Sigmoid colon (tissue), 7 donors: ENCODE measurements at places on chromosomes 3 and 15. TPM values are rescaled to one million over a fixed set of nuclear protein-coding genes. Genes with fewer than 3 reads are reported as not detected.
A peak's percentile ranks its signal among the peaks of the same experiment; 100 is the strongest.

DNA sequence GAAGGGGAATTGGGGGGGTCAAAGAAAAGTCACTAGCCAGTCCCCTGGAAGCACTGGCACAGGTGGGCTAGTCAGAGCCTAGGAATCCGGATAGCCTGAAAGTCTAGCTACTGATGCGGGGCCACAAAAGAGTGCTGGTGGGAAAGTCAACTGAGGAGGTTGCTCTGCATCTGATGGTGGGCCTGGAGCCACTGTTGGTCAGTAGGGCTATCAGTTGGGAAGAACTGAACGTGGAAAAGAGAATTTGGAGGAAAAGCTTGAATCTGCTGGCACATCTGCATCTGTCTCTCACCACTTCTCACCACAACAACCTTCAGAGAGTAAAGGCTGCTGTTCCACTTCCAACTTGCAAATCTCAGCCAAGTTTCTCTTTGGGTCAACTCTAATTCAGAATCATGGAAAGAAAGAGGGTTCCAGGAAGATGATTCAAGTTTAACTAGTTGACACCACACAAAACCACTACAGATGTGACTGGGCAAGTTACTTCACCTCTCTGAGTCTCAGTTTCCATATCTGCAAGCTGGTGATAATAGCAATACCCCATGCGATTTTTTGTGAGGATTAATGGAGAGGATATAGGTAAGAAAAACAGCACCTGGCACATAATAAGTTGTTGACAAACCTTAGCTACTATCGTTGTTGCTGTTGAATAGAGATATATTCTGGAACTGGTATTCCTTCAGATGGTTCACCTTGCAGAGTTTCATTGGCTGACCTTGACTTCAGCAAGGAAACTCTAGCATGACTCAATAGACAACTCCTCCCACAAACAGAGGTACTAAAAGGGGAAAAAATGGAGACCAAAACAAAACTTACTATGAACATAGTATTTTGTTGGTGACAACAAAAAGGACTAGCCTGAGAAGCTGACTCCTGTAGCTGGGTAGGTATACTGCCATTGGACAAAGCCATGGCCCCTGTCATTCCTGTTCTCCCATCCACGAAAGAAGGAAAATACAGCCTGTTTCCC lies 280.2 kb upstream of the STT3B start:
- DNase-seq = no peak

DNA sequence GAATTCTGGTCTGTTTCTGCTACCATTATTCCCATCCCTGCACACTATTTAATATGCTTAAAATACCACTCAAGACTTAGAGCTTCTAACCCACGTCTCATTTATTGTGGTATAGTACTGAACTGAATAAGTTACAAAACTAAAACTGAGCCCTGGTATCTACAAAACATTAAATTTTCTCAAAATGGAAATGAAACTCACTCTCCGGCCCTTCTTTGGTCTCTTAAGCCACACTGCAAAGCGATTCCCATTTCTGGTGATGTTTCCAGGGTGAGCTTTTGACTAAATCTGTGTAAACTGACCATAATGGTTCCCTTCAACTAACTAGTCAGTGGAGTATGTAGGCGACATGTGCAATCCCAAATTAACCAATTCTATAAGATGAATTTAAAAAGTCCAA lies 18.6 kb downstream of the KPNA4 start:
- DNase-seq = no peak

- no peak for DNase-seq
Measured at GRCh38 chr3:131356006-131356595, 25.5 kb upstream of the NUDT16 start.

GRCh38 chr15:49624056-49624455 lies 3.2 kb downstream of the DTWD1 start:
- DNase-seq = no peak

DNA sequence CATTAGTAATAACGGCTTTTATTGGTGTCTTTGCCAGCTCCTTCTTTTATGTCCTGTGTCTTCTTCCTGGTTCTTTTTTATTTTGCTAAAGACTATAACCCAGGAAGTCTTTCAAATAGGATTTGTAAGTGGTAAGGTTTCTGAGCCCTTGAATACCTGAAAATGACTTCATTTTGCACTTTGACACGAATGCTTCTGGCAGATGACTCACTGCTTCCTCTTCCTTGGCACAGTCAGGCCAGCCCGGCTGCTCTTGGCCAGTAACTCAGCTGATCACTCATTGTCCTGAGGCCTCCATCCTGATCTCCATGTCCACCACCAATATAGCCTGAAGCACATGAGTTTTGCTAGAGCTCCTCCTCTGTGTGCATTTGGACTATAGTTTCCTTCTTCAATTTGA lies 48.7 kb upstream of the NR2E3 start:
- DNase-seq = no peak

- no peak for DNase-seq
Measured at GRCh38 chr3:69848113-69848512, 108.8 kb downstream of the MITF start.

DNA sequence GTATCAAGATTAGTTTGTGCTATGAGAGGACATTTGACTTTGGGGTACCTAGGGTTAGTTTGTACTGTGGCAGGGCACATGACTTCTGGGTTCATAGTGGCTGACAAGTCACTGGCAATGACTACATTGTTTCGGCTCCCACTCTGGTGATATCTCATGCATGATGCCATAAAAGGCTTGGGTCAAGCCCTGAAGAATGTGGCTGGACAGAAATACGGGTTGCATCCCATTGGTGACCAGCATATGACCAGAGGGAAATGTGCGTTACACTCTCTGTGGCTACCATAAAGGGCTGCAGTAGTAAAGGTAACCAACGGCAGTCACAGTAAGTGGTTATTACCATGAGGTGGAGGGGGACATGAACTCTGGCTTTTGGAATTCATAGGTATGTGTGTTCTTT lies 18.4 kb downstream of the THOC7 start:
- no peak for DNase-seq

DNA sequence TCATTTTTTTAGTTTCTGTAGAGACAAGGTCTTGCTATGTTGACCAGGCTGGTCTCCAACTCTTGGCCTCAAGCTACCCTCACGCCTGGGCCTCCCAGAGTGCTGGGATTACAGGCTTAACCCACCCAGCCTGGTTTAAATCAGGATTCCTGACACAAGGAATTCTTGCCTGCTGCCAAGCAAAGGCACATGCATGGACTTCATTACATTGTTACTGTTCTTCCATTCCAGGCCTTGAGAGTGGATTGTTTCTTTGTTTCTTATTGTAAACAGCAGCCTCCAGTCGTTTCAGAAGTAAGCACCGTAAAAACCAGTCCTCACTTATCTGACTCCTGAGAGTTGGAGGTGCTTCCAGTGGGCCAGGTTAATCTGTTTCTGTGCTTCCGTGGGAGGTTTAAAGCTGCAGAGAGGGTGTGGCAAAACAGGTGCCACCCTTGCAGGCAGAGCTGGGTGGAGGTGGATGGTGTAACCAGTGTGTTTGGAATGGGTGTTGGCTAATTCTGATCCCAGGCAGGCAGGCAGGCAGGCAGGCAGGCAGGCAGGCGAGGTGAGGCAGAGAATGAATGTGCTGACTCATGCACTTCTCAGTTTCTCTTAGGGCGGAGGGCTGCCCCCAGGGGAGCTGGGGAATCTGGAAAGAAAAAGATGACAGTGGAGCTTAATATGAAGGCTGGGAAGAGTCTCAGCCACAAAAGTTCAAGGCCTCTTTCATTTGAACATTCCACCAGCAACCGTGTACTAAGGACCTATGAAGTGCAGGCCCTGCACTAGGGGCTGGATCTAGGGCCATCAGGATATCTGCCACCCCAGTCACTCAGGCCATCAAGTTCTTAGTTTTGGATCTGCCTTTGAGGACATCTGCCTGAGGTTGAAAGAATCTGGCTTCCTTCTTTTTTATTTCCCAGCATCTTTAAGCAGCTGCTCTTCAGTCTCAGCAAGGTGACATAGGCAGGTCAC lies 37.0 kb upstream of the CDCP1 start:
- no peak for DNase-seq

DNA sequence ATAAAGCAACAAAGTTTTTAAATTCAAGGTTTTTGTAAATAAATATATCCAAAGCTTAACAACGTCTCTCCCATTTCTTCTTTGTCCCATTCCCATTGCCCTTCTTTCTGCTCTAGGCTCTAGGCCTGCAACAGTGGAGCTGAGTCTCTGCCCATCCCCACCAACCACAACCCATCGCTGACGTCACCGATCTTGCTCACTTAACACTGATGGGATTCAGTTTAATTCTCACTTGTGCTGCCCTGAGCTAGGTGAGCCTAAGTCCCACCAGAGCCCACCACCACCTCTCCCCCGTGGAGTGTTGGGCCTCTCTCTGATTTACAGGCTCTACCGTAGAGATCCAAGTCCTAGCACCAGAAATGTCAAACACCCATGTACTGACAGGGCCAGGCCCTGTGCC lies 61.3 kb upstream of the RAB6B start:
- DNase-seq = no peak

- no peak for DNase-seq
Measured at GRCh38 chr3:48187579-48188265, 495 bp downstream of the CDC25A start.

DNA sequence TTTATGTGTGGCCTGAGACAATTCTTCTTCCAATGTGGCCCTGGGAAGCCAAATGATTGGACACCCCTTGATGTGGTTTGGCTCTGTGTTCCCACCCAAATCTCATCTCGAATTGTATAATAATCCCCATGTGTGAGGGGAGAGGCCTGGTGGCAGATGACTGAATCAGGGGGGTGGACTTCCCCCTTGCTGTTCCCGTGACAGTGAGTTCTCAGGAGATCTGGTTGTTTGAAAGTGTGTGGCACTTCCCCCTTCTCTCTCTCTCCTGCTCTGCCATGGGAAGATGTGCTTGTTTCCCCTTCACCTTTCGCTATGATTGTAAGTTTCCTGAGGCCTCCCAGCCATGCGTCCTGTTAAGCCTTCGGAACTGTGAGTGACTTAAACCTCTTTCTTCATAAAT lies 60.1 kb upstream of the PARL start:
- DNase-seq = no peak

DNA sequence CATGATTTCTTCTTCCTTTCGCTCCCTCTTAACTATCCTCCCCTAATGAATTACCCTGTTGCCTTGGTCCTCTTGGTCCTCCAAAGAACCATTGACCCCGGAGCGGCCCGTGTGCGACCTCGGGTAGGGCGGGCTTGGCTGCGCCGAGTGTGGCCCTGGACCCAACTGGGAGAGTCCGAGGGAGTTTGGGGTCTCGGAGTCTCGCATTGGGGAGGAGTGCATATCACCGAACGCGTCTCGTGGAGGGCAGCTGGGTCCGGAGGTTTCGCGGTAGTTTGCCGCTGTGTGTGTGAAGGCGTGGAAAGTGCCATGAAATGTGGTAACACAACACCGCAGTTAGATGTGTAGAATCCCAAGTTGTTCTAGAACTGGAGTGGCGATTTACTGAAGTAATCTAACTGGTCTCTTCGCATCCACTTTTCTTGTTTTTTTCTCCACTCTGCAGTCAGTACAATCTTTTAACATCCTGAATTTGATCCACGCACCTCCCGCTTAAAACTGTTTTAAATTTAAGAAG lies 363 bp downstream of the GTF2E1 start:
- DNase-seq = peak; percentile 72

- no peak for DNase-seq
Measured at GRCh38 chr3:118077332-118077731, 957.3 kb downstream of the IGSF11 start.

- no peak for DNase-seq
Measured at GRCh38 chr15:55827955-55828354, 85.0 kb upstream of the PRTG start.

The IGSF10 gene
- total RNA-seq = 7.2 TPM

The GOLGA8S gene
- total RNA-seq = 0.55 TPM

The RASGRF1 gene
- total RNA-seq = 0.14 TPM

The IL17RE gene
- total RNA-seq = 0.82 TPM

The CNTN3 gene
- 1.2 TPM for total RNA-seq

The AADACL2 gene
- not detected for total RNA-seq

The CNTN4 gene
- total RNA-seq = 8.7 TPM

The NLGN1 gene
- 28.5 TPM for total RNA-seq

The APOD gene
- total RNA-seq = 148 TPM
